ENCODE measurements at places on chromosomes 4 and X. TPM values are rescaled to one million over a fixed set of nuclear protein-coding genes. Genes with fewer than 3 reads are reported as not detected.

Gene USP17L5
- total RNA-seq, result not detected

Gene NRK
- 0.03 TPM for total RNA-seq

Gene ANKRD37
- total RNA-seq, result 20.8 TPM

Gene PNMA6A
- total RNA-seq, result 2.0 TPM

Gene AR
- 0.08 TPM for total RNA-seq

Gene TCEAL6
- total RNA-seq, result not detected

Gene CCDC120
- 4.2 TPM for total RNA-seq

Gene TMEM35A
- not detected for total RNA-seq

Gene MYOZ2
- not detected for total RNA-seq

DNA sequence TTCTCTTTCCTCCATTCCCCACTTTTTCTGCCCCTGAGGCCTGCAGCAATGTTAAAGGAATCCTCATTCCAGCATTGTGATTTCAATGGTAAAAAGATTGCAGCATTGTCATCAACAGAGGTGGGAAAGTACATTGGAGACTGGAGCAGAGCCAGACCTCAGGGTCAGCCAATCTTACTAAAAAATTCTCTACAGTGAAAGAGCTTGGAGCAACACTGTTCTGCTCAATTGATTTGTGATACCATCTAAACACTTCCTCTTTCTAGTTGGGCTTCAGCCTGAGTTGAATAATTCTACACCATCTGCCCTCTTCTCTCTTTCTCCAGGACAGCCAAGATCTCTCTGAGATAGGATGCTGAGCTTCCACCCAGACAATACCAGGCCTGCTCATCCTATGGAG is 176.5 kb downstream of the AR start:
- no peak for DNase-seq

GRCh38 chrX:68433155-68433980 is at the start of gene OPHN1:
TSS of gene OPHN1 (minus strand) at chrX:68433495. CDS start at chrX:68433020, 475 bp downstream.
- DNase-seq, result no peak

DNA sequence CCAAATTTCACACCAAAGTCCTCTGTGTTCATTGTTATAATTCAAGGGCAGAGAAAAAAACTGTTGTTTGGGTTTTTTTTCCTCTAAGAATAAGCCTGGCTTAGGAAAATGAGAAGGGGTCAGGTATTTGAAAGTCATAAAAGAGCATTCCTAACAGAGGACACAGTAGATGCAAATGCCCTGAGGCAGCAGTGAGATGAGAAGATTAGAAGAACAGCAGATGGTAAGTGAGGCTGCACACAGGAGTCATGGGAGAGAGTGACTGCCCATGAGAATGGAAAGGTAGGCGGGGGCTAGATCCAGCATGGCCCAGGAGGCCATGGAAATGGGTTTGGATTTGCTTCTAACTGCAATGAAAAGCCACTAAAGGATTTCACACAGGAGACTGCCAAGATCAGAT is 107.5 kb upstream of the RBPJ start:
- DNase-seq, result no peak

GRCh38 chr4:73230865-73231517 is 27.6 kb downstream of the ANKRD17 start:
- DNase-seq, result no peak

DNA sequence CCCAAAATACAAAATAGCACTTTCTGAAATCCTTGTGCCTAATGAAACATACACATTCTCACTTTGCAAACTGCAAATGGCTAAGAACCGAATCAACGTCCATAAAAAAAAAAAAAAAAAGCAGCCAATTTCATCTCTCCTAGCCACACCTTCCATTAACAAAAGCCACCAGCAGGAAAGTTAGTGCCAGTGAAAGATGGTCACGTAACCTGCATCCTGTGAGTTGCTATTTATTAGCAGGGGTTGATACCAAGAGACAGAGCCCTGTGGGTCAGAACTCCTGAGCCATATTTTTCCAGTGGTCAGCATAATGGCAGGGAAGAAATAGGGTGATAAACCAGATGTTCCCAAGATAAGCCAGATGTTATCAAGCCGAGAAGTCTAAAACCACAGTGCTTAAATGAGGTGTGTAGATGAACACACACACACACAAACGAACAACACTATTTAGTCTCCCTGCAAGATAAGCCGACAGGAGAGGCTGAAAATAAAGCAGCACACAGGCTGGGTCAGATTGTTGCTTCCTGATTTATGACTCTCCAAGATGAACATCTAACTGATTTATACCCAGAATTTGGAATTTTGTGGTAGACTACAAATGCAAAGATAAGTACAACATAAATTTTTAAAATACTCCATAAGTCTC is 11.5 kb downstream of the PPARGC1A start:
- DNase-seq, result no peak

DNA sequence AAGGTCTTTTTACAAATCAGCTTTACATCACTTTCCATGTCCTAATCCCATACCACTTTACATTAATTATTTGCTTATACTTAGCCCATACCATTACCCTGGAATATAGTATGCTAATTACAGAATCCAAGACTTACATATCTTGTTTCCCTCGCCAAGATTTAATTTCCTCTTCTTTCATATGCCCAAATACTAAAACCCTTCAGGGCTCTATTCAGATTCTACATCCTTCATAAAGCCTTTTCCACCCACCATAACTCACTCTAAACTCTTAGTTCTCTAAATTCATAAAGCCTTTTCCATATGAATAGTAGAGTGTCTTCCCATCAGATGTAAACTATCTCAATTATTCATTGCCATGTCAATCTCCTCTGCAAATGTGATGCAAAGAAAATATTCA is 390.7 kb downstream of the STPG2 start:
- no peak for DNase-seq

DNA sequence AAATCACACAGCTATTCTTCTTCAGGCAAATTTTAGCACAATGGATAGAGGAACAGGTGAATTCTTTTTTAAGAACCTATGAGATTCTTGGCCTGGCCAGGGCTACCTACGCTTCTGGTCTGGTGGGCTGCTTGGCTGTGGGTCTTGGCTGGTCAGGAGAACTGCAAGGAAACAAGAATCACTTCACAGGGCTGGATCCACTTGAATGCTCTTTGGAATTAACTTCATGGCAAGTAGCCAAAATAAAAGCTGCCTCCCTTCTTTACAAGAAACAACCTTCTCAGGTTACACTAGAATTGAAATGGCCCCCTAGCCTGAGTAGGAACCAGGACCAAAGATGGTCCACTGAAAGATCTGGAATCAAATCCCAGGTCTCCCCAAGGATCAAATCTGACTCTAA is 519.1 kb downstream of the IQCM start:
- no peak for DNase-seq

- no peak for DNase-seq
Observed at GRCh38 chrX:8404471-8404870, 60.2 kb upstream of the VCX3B start.

DNA sequence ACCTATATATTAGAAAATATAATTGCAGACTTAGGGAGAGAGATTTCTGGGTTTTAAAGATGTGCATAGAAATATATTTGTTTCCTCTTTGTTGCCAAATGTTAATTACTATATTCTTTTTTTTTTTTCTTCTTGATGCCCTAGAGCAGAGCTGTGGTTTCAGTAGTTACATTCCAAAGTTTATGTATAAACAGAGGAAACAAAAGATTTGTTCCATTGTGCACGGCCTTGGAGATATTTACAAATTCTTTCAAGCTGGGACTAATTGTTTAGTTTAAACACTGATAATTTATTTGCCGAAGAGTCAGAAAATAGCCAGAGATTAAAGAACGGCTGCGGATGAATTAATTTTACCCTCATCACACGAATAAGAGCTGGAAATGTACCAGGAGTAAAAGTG is 85.1 kb downstream of the USP46 start:
- DNase-seq, result no peak

DNA sequence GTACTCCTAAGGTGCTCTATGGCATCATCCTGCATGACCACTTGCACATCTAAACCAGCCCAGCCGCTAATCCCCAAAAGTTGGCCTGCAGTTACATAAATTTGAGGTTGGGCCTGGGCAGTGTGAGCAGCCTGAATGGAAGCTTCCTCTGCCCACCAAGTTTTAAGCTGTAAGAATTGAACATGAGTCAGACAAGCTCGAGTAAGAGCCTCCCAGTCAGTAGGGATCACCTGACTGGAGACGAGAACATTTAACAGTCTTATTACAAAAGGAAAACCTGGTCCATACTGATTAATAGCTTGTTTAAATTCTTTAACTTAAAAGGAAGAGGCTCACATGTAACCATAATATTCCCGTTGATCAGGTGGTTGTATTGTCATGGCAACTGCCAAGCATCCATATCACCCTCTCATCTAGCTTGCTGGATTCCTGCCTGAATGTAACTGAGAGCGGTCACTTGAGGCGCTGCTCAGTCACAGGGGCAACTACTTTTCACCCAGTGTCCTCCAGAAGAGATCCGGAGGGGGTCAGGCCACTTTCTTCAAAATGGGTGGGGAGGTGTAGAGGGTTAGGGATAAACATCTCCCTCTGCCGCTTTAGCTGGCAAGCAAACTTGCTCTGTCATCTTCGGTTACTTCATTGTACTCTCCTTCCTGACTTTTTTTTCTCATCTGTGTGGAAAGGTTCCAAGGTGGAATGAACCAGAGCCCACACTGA is 56.6 kb upstream of the WDR1 start:
- DNase-seq, result no peak

DNA sequence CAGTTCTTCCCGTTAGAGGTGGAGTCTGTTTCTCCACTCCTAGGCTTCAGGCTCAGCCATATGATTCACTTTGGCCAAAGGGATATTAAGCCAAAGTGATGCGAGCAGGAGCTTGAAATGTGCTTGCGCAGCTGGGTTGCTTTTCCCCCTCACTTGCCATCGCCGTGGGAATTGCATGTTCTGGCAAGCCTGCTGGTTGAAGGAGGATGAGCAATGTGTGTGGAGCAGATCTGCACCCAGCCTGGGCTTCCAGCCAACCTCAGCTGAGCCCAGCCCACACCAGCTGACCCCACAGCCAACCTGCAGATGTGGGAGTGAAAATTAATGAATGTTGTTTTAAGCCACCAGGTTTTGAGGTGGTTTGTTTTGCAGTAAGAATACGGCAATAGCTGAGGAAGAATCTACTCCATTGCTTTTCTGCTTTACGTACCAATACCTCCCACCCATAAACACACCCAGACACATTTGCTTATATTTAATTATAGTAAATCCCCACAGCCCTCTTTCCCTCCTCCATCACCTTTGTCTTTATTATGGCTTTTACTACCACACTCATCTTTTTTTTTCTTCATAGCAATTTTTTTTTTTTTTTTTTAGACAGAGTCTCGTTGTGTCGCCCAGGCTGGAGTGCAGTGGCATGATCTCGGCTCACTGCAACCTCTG is 132.8 kb upstream of the FUNDC1 start:
- no peak for DNase-seq

GRCh38 chr4:1711571-1712215 is 426 bp downstream of the SLBP start:
- no peak for DNase-seq

DNA sequence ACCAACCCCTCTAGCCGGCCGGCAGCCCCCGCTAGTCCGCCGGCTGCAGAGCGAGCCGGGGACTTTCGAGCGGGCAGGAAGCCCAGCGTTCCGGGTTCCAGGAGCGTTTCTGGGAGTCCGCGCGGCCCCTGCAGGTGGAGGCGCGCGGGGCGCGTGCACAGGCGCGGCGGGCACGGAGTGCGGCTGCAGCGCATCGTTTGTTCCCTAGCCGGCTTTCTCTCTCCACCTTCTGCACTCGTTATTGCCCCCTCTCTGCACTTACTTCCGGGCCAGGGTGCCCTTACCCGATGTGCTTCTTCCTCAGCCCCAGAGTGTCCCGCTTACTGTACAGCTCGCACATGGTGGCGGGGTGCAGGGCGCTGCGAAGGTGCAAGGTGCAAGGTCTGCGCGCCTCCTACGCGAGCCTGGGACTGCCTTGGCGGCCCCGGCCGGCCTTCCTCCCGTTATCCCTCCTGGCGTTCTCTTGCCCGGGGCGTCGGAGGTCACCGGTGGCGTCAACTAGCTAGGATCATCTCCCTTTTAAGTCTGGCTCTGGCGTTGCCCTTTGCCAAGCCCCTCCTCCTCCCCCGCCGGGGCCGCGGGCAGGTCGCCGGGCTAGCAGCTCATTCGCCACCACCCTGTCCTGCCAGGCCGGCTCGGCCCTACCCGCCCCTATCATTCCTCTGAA is at the start of gene ETNPPL:
Gene ETNPPL (minus strand): TSS at position 495 of the 667 bp plus-strand sequence. CDS start 155 bp downstream, at position 340.
- DNase-seq, result no peak

DNA sequence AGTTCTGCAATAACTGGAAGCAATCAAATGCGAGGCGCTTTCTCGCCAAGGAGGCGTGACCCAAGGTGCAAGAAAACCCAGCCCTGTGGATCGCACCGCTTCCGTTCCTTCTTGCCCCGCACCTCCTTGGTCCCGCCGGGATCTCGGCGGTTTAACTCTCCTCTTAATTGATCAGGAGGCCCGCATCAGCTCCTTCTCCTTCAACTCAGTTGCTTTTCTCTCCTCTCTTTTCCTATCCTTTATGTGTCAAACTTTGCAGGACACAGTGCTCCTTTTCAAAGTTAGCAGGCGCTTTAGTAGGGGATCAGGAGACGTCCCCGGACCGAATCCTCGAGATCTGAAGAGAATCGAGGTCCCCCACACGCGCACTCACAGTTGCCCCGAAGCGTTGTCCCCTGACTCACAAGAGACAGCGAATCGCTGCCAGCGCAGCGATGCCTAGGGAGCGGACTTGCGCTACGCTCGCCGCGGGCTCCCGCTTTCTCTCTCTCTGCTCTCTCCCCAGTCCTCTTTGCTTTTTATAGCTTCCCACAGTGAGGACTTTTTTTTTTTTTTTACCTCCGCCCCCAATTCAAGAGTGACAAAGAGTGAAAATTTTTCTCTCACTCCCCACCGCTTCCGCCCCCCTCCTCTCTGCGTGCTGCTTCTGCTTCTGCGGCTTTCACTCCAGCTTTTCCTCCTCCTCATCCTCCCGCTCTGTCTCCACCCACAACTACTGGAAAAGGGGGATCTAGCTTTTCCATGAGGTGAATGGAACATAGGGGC is at the start of gene DKK2:
Gene DKK2 (minus strand): TSS at position 495 of the 765 bp plus-strand sequence. CDS start 722 bp downstream, outside the sequence.
- DNase-seq, result no peak

GRCh38 chrX:88170553-88170952 is 576.5 kb upstream of the CPXCR1 start:
- no peak for DNase-seq

DNA sequence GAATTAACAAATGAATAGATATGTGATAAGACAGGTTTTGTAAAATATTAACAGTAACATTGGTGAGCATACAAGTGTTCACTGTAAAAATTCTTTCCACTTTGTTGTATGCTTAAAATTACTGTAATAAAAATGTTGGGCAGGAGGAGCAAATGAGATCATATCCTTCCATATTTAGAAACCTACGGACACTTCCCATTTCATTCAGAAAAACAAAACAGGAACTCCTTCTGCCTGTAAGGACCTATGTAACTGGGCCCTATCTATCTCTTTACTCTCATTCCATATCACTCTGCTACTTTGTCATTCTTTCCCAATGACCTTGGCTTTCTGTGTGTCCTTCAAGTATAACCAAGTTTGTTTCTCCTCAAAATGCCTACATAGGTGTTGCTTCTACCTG is 53.7 kb upstream of the SLC39A8 start:
- no peak for DNase-seq

DNA sequence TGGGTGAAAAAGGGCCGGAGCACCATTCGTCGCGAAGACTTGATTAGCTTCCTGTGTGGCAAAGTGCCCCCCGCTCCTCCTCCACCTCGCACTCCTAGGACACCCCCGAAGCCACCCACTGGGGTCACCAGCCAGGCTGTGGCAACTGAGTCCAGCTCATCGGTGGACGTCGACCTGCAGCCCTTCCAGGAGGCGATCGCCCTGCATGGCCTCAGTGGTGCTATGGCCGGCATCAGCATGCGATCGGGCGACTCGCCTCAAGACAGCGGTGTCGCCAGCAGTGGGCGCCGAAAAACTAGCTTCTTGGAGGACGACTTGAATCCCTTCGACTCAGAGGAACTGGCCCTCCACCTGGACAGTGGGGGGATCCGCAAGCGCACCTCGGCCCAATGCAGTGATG is 126.8 kb upstream of the CXorf66 start:
- no peak for DNase-seq

GRCh38 chr4:41590591-41590990 is 52.6 kb downstream of the LIMCH1 start:
- DNase-seq, result no peak

Data from activated T-cell treated with anti-CD3 and anti-CD28 coated beads, Interleukin-2, amount 50 U/mL, for 4 hours (primary cell).